ENCODE measurements at places on chromosomes 11 and 22.

GRCh38 chr11:106644824-106645223 is 373.5 kb downstream of the GUCY1A2 start:
- no peak for DNase-seq

GRCh38 chr22:38865201-38866023 is 6.6 kb downstream of the CBX6 start:
- no peak for DNase-seq

DNA sequence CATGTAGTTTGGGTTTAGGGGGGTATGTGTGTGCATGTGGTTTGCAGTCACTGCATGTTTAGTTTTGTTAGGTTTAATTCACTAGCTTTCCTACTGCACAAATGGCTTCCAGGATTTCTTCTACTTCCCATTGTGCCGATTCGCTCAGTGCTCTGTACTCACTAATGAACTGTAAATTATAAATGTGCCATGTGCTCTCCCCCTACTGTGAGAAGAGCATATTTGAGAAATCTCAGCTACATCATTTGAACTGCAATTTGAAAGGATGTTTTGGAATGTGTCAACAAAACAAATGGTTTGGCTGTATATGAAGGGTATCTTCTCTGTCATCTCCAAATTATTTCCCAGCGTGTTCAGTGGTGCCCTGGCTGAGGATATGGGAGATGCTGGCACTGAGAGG is 28.1 kb downstream of the CYB5R2 start:
- no peak for DNase-seq

DNA sequence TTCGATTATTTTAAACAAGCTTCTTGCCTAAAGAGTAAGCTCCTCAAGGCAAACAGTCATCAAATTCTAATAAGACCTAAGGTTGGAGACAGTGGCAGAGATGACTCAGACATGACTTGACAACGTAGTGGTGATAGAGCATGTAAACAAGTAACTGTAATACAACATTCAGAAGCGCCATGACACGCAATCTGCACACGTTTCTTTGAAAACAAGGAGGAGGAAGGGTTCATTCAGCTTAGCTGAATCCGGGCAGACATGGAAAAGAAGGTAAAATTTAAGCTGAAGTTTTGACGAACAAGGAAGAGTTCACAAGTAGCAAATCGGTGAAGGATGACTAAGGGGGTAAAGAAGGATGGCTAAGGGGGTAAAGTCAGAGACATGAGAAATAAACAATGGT is 152.4 kb upstream of the ZC3H12C start:
- DNase-seq, result no peak

GRCh38 chr22:44244265-44244822 is 63.6 kb downstream of the PARVG start:
- no peak for DNase-seq

DNA sequence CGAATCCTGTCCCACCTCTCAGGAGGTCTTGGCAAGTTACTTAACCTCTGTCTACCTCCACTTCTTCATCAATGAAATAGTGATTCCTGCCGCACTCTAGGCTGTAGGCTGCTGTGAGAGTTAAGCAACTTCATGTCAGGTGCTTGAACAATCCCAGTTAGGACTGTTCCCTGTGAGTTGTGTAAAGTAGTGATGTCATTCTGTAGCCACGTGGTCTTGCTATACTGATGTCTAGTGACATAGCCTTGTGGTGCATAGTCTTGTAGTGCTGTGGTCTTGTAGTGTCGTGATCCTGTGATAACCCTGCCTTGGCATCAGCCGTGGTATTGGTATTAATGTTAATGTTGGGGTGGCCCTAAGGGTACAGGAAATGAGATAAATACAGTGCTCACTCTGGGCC is 30.3 kb upstream of the PRR5 start:
- DNase-seq, result peak; percentile 37

- DNase-seq, result no peak
Observed at GRCh38 chr11:5258543-5259262, 4.1 kb upstream of the HBG2 start.

GRCh38 chr11:126072801-126073594 is 10.3 kb upstream of the CDON start:
- no peak for DNase-seq

- DNase-seq, result peak; percentile 24
Observed at GRCh38 chr11:95152876-95153856, 63.5 kb downstream of the ENDOD1 start.

GRCh38 chr11:58179648-58180047 is 9.2 kb upstream of the OR9Q2 start:
- DNase-seq, result no peak

DNA sequence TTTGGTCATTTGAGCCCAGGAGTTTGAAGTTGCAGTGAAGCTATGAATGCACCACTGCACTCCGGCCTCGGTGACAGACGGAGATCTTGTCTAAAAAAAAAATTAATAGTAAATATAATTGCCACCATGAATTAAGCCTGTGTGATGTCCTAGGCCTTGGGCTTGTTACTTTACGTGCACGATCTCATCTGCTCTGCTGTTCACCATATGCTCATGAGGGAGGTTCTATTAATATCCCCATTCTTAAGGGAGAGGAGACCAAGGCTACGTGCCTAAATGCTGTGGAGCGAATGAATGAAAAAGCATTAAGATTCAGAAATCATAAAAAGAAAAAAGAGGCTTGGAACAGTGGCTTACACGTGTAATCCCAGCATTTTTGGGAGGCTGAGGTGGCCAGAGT is 2.6 kb upstream of the ATG2A start:
- no peak for DNase-seq

- no peak for DNase-seq
Observed at GRCh38 chr11:128294001-128294670, 293.2 kb downstream of the ETS1 start.

GRCh38 chr22:36048911-36049677 is 20.5 kb upstream of the RBFOX2 start:
- DNase-seq, result no peak
